GM04503 (cell line): ENCODE measurements at places on chromosomes 7 and 10.
A peak's percentile ranks its signal among the peaks of the same experiment; 100 is the strongest.

DNA sequence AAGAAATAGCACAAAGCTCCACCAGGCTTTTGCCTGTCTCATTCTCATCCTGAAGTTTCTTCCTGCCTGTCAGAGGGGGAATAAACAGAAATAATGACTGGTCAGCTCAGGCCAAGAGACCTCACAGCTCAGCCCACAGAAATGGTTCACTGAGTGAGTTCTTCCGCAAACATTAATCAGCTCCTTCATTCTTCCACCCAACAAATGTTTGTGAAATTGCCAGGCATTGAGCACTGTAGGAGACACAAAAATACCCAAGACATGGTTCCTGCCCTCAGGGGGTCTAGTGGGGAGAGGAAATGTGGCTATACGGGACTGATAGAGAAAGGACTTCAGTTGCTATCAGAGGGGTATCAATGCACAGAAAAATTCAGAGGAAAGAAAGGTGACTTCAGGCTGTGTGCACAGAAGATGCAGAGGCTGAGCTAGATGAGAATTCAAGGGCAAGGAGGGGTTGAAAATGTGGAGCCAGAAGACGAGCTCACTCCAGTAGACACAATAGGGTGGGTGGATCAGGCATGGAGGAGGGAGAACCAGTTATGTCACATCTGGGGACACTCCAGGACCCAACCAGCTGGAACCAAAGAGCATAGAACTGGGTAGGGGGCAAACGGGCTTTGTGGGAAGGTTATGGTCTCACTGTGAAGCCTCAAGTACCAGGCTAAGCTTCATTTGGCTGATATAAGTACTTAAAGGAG, 20.9 kb downstream of the MYOF start:
- no peak for DNase-seq

DNA sequence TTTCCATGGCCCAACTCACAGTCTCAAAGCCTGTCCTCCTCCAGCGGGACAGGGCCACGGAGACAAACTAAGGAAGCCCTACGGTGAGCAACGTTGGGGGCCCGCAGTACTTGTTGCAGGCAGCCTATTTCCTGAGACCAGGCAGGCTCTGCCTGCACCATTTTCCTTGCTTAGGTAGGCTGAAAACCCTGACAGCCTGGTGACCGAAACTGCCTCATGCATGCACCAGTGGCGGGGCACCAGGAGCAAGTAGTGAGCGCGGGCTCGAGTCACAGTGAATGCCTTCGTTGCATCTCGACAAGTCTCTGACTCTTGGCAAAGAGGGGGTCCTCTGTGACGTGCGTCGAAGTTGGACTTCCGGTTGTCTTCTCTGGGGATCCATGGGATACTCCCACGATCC, 23.3 kb upstream of the ZNF273 start:
- DNase-seq: no peak

GRCh38 chr7:114930829-114931655, 9.1 kb downstream of the MDFIC start:
- DNase-seq: no peak

- no peak for DNase-seq
Measured at GRCh38 chr10:129927351-129928120, 36.5 kb downstream of the EBF3 start.

GRCh38 chr10:78406648-78407008, 373.0 kb downstream of the RPS24 start:
- DNase-seq: no peak

GRCh38 chr10:31584098-31584631, 265.1 kb downstream of the ZEB1 start:
- no peak for DNase-seq

- no peak for DNase-seq
Measured at GRCh38 chr10:101027106-101027720, 3.7 kb downstream of the PDZD7 start.

DNA sequence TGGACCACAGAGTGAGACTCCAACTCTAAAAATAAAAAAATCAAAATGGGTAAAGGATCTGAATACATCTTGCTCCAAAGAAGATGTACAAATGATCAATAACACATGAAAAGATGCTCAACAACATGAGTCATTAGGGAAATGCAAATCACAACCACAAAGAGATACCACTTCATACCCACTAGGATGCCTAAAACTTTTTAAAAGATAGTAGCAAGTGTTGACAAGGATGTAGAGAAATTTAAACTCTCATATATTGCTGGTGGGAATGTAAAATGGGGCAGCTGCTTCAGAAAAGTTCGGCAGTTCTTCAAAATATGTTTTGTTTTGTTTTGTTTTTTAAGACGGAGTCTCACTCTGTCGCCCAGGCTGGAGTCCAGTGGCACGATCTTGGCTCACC, 45.7 kb upstream of the GTF2IRD1 start:
- DNase-seq: no peak

DNA sequence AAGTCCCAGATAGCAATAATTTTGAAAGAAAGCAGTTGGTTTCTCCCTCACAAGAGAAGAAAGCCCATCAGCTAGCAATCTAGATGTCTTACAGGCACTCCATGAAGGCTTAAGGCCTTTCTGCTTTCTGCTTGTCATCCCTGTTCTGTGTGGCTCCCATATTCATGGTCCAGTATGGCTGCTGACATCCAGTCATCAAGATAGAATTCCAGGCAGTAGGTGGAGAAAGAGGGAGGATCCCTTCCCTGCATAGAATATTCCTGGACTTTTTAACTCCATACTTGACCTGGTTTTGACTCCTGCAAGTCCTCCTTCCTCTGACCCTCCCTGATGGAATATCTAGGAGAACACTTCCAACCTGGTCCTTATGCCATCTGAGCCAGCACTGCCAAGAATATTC, 389.9 kb upstream of the AKR1E2 start:
- DNase-seq: no peak

DNA sequence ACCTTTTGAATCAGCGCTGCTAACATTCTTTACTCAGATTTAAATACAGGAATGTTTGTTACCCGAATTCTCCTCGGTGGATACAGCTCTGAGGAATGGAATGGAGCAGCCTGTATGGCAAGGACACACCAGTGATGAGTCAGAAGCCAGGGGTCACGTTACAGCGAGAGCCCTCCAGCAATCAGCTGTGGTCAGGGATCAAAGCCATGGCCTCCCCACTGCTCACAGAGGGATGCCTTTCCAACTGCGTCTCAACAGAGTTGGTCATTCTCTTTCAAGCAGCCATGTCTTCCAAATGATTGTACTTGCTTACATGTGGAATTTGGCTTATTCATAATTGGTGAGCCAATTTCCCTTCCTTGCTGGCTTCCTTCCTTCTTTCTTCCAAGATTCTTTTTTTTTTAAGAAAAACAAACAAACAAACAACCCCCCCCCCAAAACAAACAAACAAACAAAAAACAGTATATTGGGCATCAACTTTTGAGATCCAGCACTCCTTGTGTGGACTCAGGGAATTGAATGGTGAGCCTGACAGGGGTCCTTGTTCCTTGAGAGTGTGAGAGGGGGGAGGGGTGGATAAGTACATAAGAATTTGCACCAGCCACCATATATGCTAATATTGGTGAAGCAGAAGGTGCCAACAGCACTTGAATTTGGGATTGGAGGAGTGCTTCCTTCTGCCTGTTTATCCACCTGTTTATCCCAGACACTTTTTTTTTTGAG, 100.2 kb downstream of the ATXN7L1 start:
- DNase-seq: peak; percentile 100

GRCh38 chr7:101733713-101734475, 83.5 kb upstream of the CUX1 start:
- no peak for DNase-seq

DNA sequence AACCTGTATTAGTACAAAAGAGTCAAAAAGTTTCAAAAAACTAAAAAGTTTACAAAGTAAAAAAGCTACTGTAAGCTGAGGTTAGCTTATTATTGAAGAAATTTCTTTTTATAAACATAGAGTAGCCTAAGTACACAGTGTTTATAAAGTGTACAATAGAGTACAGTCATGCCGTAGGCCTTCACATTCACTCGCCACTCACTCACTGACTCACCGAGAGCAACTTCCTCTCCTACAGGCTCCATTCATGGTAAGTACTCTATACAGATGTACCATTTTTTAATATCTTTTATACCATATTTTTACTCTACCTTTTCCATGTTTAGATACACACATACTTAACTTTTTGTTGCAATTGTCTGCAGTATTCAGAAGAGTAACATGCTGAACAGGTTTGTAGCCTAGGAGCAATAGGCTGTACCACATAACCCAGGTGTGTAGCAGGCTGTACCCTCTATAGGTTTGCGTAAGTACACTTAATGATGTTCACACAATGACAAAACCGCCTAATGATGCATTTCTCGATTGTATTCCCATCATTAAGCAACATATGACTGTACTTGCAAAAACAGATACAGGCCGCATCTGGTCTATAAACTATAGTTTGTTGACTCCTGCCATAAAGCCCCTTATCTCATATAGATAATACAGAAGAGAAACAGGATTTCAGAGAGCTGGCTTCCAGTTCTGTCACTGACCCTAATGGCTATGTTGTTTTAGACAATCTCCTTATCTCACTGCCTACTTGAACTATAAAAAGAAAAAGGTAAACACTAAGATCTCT, 438.8 kb downstream of the HTR7 start:
- DNase-seq: no peak

DNA sequence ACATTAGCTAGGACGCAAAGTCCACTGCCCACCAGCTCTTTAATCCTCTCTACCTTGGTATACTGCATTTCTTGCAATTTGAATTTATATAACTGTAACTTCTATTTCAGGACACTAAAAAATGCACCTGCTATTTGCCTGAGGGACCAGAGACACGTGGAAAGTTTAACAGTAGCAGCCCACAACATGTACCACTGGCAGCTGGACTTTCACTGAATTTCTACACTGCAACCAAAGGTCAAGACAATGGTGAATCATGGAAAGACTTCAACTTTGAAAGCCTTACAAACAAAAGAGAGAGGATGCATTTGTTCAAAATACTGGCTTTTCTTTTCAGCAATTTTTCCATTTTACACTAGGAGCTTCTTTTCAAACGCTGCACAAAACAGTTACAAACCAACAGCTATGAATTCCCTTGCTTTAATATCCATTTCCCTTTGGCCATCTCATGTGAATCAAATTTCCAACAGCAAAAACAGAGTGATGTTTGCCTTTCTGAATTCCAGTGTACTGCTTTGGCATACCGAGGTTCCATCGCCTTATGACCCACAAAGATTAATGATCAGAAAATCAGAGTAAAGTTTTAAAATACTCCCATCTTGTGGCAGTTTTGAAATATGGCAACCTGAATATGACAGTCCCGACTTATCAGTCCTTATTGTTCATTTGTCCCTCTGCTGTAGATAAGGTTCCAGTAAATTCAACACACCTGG, 29.9 kb upstream of the HNRNPH3 start:
- peak; percentile 17 for DNase-seq

DNA sequence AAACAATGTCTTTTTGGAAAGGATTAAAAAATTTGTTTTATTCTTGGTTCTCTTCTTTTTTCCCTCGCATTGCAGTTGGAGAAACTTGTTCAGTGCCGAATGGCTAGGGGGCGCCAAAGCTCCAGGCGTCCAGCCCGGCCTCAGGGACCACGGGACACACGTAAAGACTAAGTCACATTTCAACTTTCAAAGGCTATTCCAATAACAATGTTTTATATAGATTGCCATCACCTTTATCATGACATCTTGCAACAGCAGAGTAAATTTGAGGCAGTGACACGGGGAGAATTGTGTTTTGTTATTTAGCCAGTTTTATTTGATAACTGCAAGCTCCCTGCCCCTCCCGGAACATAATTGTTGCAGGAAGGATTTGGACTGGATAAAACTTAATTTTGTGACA, 2.2 kb upstream of the IGFBP3 start:
- no peak for DNase-seq

GRCh38 chr7:159144758-159145489, at the start of gene VIPR2:
VIPR2 (minus strand) TSS chr7:159144867; CDS start chr7:159144771, 96 bp downstream.
- DNase-seq: no peak

GRCh38 chr7:38373155-38373554, 99.7 kb upstream of the TARP start:
- no peak for DNase-seq

GRCh38 chr7:137454767-137455166, 111.2 kb upstream of the PTN start:
- no peak for DNase-seq

GRCh38 chr7:109639561-109639960, 1069.9 kb downstream of the DNAJB9 start:
- DNase-seq: no peak

DNA sequence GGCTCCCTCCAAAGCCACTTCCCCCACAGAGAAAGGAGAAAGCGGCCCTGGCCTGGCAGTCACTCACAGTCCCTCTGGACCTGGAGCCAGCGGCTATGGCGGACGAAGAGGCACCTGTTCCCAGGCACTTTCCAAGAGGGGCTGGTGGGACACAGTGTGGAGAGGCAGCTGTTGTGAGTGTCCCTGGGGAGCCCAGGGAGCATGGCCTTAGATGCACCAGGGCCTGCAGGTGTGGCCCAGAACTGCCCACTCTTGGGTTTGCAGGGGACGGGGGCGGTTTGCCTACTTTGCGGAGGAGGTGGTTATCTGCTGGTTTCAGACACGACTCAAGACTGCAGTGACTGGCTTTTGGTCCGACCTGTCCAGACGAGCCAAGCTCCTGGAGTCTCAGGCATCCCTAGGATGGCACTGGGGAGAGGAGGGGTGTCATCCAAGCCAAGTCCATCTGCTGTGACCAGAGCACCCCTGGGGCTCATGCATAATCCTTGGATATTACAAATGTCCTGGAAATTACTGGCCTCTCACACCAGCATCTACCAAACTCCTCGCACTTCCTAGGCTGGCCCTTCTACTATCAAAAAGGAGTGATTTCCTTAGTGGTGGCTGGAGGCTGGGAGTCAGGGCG, 18.4 kb downstream of the CTBP2 start:
- no peak for DNase-seq

DNA sequence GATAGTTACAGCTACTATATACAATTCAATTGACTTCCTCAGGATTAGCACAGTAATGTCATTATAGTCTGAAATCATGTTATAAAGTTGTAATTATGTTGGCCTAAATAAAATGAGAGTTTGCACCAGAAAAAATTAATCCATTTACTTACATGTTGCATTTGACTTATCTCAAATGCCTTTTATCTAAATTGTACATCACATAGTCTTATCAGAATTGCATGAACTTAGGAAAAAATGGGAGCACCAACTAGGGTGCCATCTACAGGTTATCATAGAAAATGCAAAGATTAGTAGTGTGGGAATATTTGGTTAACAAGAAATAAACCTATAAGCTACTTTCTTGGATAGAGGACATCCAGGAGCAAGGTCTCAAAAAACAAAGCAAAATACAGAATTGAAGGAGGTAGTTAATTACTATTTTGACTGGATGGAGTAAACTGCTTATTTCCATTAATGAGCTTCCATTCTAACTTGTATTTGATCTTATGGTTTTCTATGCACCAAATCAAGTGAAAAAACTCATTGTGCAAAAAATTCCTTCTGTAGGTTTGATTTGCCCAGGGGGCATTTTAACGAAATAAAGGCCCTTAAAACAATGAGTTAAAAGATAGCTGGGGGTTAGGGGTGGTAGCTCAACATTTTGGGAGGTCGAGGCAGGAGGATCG, 60.0 kb upstream of the ORC5 start:
- DNase-seq: no peak

GRCh38 chr7:137110091-137110509, 233.4 kb downstream of the PTN start:
- DNase-seq: no peak

- DNase-seq: no peak
Measured at GRCh38 chr7:54857294-54857693, 98.3 kb upstream of the SEC61G start.

GRCh38 chr10:113914956-113915355, 60.5 kb downstream of the NHLRC2 start:
- DNase-seq: no peak

GRCh38 chr10:97805949-97806348, 34.1 kb upstream of the SFRP5 start:
- no peak for DNase-seq

- no peak for DNase-seq
Measured at GRCh38 chr10:22230158-22230833, 12.5 kb upstream of the EBLN1 start.

- DNase-seq: no peak
Measured at GRCh38 chr7:132666071-132666773, 90.0 kb upstream of the PLXNA4 start.
